ENCODE measurements at places on chromosomes 16 and 17.

GRCh38 chr16:27275394-27275793, 6.8 kb upstream of the NSMCE1 start:
- no peak for DNase-seq

DNA sequence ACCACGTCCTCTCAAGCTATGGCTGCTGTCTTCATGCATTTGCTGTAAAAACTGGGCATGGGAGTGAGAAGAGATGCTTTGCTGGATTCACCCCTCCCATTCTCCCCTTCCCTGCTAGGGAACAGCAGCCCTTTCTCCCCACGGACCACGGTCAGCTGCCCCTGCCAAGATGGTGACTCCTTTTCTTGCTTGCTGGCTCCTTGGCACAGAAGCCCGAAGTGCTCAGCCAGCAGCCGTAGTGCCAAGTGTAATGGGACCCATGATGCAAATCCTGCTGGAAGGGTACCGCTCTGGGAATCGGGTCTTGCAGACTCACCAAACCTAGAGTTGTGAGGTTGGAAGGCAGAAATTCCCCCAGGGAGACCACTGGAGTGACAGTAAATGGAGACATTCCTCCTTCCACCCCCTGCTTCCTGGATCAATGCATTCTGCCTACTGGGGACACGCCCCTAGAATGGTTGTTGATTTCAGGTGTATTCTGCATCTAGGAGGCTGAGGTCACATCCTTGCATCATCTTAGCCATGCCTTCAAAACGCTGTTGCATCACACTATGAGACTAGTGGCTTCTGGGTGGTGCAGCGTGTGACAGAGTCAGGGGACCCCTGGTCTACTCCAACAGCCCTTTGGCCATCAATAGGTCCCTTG, 63.0 kb upstream of the CBX4 start:
- DNase-seq, result no peak

- DNase-seq, result peak; percentile 67
Measured at GRCh38 chr17:32998111-32998886, 6.7 kb downstream of the SPACA3 start.

DNA sequence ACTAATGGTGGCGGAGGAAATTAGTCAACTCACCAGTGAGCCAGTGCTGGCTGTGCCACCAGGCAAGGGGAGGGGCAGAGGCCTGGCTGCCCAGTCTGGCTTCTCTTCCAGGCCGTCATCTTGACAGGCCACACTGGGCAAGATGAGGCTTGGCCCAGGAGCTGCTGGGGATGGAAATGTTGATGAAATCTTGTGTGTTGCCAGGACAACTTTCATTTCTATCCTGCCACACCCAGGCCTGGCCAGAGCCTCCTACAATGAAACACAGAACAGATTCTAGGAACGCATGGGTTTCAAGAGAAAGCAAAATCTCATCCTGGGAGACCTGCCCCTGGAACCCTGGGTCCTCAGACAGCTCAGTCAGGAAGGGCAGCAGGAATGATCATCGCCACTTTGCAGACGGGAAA, 9.3 kb downstream of the HEXIM2 start:
- DNase-seq, result no peak

GRCh38 chr16:2436110-2436509, 6.9 kb downstream of the CCNF start:
- DNase-seq, result no peak

DNA sequence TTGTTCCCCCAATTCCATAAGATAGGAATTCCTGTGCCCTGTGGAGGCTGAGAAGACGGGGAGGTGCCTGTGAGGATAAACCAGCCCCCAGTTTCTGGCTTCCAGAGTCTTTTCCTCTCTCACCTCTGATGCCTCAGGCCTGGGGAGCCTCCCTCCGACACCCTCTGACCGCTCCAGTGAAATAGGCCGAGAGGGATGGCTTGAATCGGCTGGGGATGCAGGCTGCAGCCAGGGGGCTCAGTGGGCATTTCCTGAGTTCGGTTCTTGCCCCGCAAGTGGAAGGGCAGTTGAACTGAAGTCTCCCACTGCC, 339.4 kb downstream of the SEC14L1 start:
- DNase-seq, result no peak

- DNase-seq, result no peak
Measured at GRCh38 chr17:19372866-19373504, 5.3 kb upstream of the MAPK7 start.

- no peak for DNase-seq
Measured at GRCh38 chr17:48589831-48590606, at the start of gene HOXB3. HOXB3 (minus strand) TSS chr17:48590241; CDS start chr17:48552474, 37,767 bp downstream.

DNA sequence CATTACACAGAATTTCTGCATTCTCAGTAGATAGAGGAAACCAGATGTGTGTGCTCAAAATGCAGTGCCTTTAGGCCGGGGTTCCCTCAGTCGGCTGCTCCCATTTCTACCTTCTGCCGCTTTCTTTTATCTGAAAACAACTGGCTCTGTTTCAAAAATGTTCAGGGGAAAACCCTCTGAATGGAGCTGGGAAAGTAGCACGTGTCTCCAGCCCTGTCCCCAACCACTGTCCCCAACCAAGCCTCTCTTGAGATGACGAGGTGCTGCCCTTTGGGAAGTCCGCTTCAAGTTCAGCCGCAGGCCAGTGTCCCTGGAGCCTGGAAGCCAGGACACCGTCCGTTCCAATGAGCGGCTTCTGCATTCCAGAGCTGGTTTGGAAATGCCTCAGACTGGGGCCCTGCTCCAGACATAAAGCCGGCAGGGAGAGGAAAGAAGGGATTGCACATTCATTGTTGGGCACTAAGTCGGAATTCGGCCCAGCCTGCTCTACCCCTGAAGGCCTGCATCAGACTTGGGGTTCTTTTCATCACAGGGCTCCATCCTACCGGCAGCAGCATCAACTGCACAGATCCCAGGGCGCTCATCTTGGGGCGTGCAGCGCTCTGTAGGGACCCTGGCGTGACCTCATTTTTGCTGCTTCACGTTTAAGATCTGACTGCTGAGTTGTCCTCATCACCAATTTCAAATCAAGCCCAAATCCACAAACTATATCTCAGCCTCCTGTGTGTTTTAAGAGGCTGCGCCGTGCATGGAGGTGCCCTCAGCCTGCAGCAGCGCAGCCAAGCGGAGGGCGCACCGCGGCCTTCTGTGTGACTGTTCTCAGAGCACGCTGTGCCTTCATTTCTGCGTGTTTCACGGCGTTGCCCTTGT, 111.3 kb downstream of the BANP start:
- no peak for DNase-seq

DNA sequence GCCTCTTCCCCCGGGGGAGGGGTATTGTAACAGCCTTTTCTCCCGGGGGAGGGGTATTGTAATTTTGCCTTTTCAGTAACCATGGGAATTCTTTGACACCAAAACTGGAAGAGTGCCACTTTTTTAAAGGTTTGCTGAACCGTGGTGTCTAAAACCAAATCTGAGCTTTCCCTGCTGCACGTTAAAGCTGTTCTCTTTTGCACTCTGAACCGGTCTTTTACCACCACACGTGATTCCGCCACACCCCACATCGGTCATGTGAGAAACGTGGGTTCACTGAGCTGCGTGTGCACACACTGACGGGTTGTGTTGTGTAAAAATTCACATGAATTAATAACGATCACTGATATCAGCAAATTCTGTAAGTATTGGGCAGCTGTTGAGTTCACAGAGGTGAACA, 9.2 kb upstream of the ACSF3 start:
- DNase-seq, result no peak

- DNase-seq, result no peak
Measured at GRCh38 chr17:74433421-74434121, 1.7 kb downstream of the GPRC5C start.
